ENCODE measurements at places on chromosomes 4 and X.

GRCh38 chr4:48739560-48740019 is 40.5 kb downstream of the FRYL start:
- DNase-seq = no peak

DNA sequence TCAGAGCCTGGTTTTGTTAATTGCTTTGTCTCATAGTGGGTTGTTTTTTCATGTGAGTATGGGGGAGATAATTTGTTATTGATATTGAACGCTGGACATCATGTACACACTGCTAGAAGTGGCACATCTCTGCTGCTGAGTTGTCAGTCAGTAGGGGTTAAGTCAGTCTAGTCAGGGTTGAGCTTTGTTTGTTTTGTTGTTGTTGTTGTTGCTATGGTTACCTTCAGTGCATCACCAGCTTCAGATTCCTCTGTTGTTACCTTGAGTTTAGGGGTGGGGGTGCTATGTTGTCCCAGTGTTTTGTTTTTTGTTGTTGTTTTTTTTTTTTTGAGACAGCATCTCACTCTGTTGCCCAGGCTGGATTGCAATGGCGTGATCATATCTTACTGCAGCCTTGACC is 9.9 kb downstream of the YIPF6 start:
- DNase-seq = no peak

DNA sequence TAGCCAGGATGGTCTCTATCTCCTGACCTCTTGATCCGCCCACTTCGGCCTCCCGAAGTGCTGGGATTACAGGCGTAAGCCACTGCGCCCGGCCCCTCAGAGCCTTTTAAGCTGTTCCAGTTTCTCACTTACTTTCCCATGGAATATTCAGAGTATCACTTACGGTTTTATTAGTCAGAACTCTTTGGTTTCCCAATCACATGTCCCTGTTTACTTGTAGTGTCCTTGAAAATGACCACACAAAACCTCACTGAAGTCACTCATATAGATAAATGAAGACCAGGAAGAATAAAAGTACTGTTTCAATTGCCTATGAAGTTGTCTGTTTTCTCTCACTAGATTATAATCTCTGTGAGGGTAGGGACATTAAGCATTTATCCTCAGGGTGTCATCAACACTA is 217.2 kb upstream of the HCCS start:
- DNase-seq = no peak

GRCh38 chr4:118732591-118733330 is 47.6 kb downstream of the METTL14 start:
- no peak for DNase-seq

Measured in left forelimb (tissue), 1 donor.